ENCODE measurements at places on chromosomes 6 and 20.

DNA sequence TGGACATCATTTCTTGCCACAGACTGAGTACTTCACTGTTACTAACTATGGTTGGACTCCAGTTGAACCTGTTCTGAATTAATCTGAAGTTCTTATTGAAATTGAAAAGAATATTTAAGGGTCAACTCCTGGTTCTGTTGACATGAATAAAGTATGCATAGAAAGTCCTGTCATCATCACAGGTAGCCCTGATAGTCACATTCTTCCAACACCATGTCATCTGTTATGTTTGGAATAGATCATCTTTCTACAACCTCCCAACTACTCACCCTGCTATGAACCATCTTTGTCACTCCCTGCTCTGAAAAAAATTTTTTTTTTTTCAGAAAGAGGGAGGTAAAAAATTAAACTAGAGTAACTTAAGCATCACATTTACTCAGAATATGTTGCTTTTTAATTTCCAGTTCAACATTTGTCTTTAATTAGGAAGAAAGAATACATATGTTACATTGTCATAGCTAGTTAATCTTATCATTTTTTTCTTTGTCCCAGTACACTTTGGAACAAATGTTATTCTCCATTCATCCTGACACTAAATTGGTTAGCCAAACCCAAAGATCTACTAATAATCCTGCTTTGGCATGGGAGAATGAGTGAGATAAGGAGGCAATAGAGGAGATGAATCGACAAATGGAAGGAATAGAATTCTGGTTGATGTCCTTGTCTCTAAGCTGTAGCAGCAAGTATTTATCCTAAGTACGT is 775.1 kb upstream of the NRSN1 start:
- no peak for DNase-seq

DNA sequence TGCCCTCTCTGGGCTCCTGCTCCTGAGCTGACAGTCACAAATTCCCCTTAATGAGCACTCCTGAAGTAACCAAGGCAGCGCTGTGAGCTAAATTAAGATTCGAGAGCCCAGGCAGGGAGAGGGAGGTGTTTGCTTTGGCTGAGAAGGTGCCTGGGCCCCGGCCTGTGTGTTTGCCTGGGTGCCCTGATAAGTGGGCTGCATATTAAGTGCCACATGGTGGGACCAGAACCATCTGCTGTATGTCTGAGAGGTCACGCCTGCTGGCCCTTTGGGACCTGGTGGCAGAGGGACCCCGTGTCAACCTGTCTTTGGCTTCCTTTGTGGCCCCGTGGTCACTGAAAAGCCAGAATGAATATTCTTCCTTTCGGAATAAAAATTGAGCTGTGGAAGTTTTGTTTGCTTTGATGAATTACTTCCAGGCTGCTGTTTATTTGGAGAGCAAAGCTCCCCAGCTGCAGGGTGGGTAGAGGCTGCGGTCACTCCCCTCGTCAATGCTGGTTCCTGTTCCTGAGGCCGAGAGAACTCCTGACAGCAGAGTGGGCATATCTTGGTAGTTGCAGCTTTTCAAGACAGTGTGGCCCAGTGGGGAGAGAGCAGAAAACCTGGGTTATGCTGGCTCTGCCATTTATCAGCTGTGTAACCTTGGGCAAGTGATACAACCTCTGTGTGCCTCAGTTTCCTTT is 17.5 kb upstream of the KCNK16 start:
- no peak for DNase-seq

DNA sequence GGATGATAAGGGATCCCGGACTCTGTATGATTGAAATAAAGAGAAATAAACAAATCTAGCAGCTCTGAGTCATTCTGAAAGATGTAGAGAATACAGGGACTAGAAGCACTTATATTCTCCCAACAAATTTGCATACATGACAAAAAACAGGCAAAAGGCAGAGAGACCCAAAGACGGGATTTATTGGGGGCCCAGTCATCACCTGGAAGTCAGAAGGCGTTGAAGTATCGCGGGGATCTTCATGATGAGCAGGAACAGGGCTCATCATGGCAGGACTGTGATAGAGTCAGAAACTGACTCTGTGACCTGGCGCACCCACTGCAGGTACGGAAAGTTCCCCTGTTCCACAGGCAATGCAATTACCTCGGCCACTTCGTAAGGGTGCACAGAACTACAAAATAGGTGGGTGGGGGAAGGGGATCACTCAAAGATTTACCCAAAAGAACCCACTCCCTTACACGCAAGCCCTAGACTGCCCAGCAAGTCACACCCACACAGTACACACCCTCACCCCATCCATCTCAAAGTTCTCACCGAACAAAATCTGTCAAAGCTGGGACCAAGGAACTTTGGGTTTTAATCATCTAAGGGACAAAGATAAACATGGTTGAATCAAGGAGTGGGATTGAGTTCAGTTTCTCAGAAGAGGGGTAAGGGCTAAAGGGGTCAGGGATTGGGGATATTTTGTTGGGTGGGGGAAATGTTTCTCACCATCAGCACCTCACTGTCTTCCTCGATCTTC is 1.4 kb downstream of the CUTA start:
- DNase-seq = no peak

GRCh38 chr6:44681761-44682160 is 294.3 kb downstream of the CDC5L start:
- DNase-seq = no peak

DNA sequence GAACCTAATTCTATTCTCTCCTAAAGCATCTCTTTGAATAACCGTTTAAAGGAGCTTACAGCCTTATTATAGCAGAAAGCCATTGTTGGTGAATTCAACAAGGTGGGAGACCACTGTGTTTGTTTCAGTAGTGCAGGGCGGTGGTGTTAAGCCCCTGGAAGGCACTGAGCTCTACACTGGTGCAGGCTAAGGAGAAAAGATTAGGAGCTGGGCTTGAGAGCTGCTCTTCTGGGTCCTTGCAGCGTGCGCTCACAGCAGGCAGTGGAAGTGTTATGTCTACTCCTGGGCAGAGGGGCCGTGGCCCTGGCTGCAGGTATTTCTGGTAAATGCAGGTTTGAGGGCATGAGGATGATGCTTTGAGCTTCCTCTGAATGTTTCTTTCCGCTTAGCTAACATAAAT is 361.2 kb downstream of the RNF144B start:
- DNase-seq = no peak

DNA sequence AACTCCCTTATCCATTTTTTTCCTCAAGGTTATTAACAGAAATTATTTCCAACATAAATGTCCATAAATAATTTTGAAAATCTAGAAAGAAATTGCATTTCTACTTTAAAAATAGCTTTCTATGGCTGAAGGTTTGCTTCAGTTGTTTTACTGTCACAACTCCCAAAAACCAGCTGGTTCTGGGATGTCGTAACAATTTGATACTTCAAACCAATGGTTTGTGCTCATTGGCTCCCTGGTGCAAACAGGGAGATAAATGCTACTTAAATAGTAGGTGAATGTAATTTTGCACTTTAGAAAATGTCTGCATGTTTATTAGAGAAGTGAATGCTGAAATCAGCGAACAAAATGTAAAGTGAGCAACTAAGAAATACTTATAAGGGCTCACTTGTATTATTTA is 31.1 kb downstream of the LAMA2 start:
- DNase-seq = no peak

GRCh38 chr6:6826961-6827360 is 238.4 kb downstream of the LY86 start:
- DNase-seq = no peak

GRCh38 chr20:61638802-61639585 is 386.9 kb downstream of the CDH4 start:
- DNase-seq = no peak

GRCh38 chr20:32501709-32502108 is 83.4 kb downstream of the NOL4L start:
- no peak for DNase-seq

GRCh38 chr6:156391061-156391672 is 386.0 kb upstream of the ARID1B start:
- no peak for DNase-seq

- DNase-seq = no peak
Measured at GRCh38 chr6:156311291-156311690, 465.9 kb upstream of the ARID1B start.

GRCh38 chr6:158031381-158032353 is 50.0 kb downstream of the SYNJ2 start:
- no peak for DNase-seq

DNA sequence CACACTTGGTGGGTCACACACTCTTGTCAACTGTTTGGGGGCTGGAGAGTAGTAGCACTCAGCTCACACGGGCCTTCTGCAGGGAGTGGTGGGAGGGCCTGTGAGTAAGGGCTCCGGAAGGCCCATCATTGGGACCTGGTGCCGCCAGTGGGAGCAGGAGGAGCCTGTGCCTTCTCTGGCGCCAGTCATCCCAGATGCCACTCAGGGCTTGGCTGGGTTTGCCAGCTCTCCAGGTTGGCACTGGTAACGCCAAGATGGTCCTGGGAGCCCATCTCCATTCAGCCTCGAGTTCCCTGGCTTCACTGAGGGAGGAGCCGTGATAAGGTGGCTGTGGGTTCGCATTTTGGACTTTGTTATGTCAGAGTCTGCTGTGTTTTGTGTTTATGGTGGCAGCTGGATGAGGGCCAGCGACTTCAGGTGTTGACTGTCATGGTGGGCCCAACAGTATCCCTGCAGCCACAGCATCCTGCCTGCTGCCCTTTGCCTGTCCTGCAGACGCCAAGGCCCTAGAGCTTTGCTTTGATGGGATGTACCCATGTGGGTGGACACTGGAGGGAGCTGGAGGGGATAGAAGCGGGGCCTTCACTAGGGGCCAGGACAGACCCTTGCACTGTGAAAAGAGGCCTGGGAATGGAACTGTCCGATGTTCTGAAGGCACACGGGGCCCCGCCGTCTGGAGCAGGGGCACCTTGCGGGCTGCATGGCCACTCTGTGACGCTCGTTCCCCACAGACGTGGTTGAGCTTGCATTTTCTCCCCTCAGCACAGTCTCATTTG is 13.3 kb upstream of the DNAJC5 start:
- DNase-seq = no peak

- DNase-seq = no peak
Measured at GRCh38 chr6:141103246-141103645, 1029.5 kb upstream of the GJE1 start.

- no peak for DNase-seq
Measured at GRCh38 chr6:135008072-135008940, 46.3 kb downstream of the HBS1L start.

- DNase-seq = no peak
Measured at GRCh38 chr6:169380493-169380892, 126.8 kb upstream of the THBS2 start.

- no peak for DNase-seq
Measured at GRCh38 chr20:49593466-49594142, 25.7 kb upstream of the PTGIS start.

GRCh38 chr6:145850671-145851070 is 36.1 kb upstream of the FBXO30 start:
- no peak for DNase-seq

- DNase-seq = no peak
Measured at GRCh38 chr20:2656471-2657117, 4.2 kb downstream of the NOP56 start.

GRCh38 chr20:1651268-1652058 is 6.1 kb downstream of the SIRPG start:
- DNase-seq = no peak

GRCh38 chr20:1906361-1907051 is 11.3 kb downstream of the SIRPA start:
- no peak for DNase-seq

- DNase-seq = no peak
Measured at GRCh38 chr6:112620812-112621569, 273.9 kb downstream of the RFPL4B start.

GRCh38 chr6:169858293-169858934 is 107.0 kb downstream of the ERMARD start:
- peak; percentile 44 for DNase-seq

DNA sequence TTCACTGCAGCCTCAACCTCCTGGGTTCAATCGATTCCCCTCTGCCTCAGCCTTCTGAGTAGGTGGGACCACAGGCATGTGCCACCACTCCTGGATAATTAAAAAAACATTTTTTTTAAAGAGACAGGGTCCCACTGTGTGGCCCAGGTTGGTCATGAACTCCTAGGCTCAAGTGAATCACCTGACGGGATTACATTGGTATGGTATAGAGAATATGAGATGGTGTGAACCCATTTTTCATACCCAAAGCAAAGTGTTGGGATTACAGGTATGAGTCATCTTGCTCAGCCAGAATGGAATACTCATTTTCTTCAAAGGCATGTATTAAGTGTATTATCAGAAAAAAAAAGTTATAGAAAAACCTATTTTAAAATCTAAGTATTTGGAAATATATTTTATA is 114.2 kb downstream of the AHI1 start:
- no peak for DNase-seq

DNA sequence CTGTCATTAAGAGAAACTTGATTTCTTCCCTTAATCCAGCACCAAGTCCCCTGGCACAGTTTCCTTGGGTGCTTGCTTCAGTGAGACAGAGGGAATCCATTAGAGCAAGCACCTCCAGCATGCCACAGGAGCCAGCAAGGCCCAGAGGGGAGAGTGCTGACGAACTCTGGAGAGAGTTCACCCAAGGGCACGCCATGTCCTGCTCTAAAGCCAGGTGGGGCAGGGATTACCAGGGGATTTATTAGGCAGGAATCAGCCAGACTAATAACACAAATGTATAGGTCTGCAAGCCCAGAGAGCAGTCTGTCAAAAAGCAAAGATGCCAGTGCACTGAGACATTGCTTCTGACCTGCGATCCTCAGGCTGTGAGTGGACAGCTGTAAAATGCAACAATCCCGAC is 155.4 kb upstream of the SYNDIG1 start:
- no peak for DNase-seq

DNA sequence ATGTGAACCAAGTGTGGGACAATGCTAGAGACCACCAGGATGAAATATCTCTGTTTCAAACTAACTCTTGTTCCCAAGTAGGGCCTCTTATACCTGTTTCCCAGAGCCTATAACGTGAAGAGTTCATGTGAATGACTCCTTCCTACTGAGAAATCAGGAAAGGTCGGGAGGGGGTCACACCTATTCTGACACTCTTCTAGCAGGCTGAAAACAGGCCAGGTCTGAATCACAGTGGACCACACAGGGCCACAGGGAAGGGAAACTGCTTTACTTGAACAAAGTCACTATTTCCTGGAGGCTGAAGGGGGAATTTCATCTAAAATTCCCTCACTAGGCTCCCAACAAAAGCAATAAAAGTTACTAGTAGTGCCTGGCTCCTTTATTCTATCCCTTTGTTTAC is 88.4 kb upstream of the BMP2 start:
- DNase-seq = no peak

- DNase-seq = no peak
Measured at GRCh38 chr6:19554356-19555225, 282.6 kb upstream of the ID4 start.

DNA sequence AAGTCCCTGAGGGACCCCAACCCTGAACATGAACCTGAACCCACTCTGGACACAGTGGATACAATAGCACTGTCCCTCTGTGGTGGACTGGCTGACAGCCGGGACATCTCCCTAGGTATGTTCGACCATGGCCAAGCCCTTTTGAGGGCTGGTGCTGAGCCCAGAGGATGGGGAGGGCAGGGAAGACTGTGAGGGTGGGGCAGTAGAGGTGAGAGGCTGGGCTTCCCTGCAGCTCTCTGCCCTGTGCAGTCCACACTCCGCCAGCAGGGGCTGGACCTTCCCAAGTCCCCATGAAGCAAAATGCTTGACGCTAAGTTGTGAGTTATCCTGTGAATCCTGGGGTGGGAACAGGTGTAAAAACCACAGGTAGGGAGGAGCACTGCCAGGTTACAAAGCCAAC is 11.5 kb downstream of the LPIN3 start:
- no peak for DNase-seq

- no peak for DNase-seq
Measured at GRCh38 chr6:31597006-31597405, 4.2 kb upstream of the NCR3 start.

GRCh38 chr6:39366931-39367618 is 44.6 kb upstream of the KCNK16 start:
- no peak for DNase-seq

- DNase-seq = no peak
Measured at GRCh38 chr6:142648526-142648925, 296.4 kb downstream of the HIVEP2 start.
